ENCODE measurements at places on chromosomes 16 and 17.
A peak's percentile ranks its signal among the peaks of the same experiment; 100 is the strongest.

- no peak for DNase-seq
Observed at GRCh38 chr17:16434662-16435061, 19.3 kb downstream of the TRPV2 start.

DNA sequence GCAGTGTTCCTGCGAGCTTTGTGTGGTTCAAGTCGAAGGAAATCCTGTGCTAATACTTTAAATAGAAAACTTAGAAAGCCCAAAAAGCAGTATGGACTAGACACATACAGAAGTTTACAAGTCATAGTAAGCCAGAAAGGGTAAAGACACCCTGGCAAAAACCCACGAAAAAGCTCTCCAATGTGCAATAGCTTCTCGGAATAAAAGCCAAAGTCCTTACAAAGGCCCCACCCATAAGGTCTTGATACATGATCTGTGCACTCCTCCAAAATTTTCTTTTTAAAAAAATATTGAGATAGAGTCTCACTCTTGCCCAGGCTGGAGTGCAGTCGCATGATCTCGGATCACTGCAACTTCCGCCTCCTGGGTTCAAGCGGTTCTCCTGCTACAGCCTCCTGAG is 10.3 kb downstream of the C16orf86 start:
- no peak for DNase-seq

DNA sequence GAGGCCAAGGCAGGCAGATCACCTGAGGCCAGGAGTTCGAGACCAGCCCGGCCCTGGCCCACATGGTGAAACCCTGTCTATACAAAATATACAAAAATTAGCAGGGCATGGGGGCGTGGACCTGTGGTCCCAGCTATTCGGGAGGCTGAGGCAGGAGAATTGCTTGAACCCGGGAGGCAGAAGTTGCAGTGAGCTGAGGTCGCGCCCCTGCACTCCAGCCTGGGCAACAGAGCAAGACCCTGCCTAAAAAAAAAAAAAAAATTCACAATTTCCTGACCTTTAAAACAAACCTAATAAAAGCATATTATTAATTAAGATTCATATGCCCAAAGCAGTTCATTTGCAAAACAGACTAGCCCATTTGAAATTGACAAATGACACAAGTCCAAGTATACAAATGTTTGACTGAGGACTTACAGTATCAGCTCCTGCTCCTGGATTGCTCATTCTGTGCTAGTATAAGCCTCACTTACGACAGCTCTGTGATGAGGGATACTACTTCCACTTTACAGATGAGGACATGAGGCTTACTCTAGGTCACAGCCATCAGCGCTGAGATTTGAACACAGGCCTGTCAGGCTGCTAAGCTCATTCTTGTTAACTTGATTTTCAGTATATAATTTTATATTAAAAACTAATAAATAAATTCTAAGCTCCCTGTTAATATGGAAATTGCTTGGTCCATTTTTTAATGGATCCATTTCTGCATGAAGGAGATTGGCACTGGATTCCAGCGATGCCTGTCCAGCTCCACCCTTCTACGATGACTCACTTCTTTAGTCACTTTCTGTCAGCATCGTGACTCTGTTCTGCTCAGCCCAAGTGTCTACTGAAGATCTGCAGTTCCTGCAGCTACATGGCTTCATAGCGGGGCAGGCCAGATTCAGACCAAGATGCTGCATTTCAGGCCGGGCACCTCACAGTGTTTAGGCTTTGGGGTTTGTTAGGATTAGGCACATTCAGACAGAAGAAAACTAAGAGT is 88.2 kb downstream of the WDR59 start:
- DNase-seq, result peak; percentile 65

- no peak for DNase-seq
Observed at GRCh38 chr17:41667280-41668041, 21.2 kb upstream of the EIF1 start.

GRCh38 chr17:9414471-9414870 is 161.1 kb downstream of the STX8 start:
- DNase-seq, result no peak

GRCh38 chr16:14003074-14003570 is 68.0 kb upstream of the MRTFB start:
- DNase-seq, result peak; percentile 77

DNA sequence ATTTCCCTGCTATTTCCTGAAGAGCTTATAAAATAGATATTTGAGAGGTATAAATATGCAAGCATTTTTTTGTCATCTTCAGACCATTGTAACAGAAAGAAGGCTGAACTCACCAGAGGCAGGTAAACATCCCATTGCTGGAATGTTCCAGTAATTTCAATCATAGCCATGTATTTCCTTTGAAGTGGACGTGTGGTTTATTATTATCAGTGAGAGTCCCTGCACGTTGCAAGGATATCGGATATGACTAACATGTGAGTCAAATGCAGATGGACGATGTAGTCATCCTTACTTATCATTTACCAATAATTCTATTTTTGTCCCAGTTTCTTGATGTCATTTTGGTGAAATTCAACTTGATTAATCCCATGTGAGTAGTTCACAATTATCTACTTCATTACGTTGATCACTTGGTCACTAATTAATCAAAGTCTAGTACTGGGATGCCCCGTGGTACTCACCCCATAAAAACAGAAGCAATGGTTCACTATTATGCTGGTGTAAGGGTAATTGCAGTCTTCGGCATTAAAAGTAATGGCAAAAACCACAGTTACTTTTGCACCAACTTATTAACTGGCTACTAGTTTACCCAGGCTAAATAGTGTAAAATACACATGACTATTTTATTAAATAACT is 89.5 kb downstream of the VAT1L start:
- DNase-seq, result peak; percentile 66
